ENCODE measurements at places on chromosomes 2 and 18.

- no peak for DNase-seq
These were observed 29.0 kb upstream of the ID2 start for GRCh38 chr2:8652774-8653426.

GRCh38 chr18:27763341-27763740 is 413.6 kb downstream of the CDH2 start:
- no peak for DNase-seq

- DNase-seq = no peak
These were observed 21.7 kb downstream of the SULT1C4 start for GRCh38 chr2:108399479-108399878.

GRCh38 chr2:201852878-201853415 is 46.6 kb downstream of the CDK15 start:
- no peak for DNase-seq

DNA sequence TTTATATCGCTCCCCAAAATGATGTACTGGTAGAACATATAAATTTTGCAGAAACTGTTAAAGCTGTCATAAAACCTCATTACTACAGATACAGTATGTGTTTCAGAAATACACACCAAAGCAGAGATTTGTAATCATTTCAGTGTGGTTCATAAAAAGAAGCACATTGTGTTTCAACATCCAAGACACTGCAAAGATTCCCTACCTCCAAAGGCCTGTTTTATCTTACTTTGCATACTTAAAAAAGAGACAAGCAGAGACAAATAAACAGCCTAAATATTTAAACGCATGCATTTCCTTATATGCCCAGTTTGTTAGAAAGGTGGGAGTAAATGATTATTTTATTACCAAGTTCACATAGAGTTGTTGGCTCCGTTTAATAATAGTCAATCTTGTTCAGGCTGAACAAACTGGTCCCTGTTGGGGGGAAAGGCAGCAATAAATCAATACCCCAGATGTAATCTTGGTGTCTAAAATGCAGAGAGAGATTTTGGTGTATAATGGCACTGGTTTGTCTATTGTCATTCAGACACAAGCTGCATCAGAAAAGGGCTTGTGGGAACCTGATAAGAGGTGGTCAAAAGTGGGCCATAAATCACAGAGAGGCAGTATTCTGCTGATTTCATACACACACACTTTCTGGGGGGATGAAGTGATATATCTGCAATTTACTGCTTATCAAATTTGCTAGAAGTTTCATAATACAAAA is 321.4 kb upstream of the ETAA1 start:
- no peak for DNase-seq

All from KG1 (cell line).